Hypothalamus (tissue), 51 donors: ENCODE measurements at places on chromosomes 6 and 20.

DNA sequence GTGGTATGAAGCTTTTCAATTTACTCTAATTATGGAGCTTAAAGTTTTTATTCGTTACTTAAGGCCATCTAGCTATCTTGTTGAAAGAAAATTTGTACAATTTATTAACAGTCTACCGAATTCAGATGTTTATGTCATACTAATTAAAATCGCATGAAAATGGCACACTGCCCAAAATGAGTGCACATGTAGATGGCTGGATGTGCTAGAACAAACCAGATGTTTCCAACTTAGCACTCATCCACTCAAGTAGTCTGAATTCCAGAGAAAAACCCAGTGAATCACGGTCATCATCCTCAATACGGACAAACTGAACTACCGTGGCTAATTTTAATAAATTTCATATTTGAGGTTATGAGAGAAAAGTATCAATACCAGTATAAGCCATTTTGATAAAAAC is 70.4 kb downstream of the COL12A1 start:
- no peak for DNase-seq

DNA sequence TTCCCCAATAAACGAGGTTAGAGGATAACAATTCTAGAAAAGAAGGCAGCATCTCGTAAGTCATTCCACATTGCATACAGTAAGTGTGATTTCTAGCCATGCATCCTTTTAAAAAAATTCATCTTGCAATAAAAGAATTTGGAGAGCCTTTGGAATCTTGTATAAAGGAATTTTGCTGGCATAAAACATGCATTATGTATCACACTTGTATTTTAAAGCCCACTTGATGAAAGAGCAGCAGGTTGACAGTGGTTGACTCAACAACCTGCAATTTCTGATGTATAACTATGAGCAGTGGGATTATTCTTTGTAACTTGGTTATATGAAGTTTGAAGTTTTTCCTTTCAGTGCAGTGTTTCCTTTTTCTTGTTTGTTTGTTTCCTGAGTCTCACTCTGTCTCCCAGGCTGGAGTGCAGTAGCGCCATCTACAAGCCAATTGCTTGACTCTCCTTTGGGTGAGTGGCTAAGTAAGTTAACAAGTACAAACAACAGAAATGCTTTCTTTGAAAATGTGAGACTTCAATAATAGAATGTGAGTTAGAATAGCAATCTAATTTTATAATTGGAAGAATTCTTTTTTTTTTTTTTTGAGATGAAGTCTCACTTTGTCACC is 39.9 kb downstream of the JARID2 start:
- DNase-seq, result no peak

GRCh38 chr20:16475225-16475624 is 98.0 kb downstream of the KIF16B start:
- no peak for DNase-seq

GRCh38 chr20:41290804-41291389 is 26.6 kb downstream of the ZHX3 start:
- DNase-seq, result no peak

DNA sequence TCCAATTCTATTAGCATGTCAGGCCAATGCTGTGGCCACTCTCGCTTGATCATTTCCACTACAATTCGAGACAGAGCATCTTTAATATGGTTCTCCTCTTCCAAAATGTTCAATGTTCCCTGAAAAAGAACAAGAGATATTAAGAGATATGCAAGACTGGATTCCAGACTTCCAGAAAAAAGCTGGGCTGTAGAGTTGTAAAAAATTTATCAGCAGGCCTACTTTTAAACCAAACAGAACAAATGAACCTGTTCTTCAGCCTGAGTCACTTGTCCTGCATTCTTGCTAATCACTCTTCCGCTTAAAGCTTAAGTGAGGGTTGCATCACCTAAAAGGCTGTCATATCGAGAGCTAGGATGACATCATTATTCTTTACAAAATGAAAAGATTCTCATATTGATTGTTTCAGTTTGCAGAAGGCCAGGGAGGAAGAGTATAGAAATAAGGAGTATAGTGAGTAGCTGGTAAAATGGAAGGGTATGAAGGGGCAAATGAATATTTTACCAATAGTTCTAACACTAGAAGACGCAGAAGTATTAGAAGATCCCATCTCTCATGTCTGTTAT is 4.9 kb downstream of the XPO5 start:
- no peak for DNase-seq
